ENCODE measurements at places on chromosomes 13 and 19. TPM values are rescaled to one million over a fixed set of nuclear protein-coding genes. Genes with fewer than 3 reads are reported as not detected.

Gene COX7A1
- total RNA-seq = 31.8 TPM

Gene TMEM86B
- 1.5 TPM for total RNA-seq

Gene ANGPTL8
- total RNA-seq = not detected

Gene UNC13A
- 0.32 TPM for total RNA-seq

Gene TPRX1
- not detected for total RNA-seq

Gene POMP
- total RNA-seq = 41.7 TPM

Gene GZMM
- total RNA-seq = not detected

Data from bronchial smooth muscle cell (primary cell).